ENCODE measurements at places on chromosomes 5 and 9.

- DNase-seq, result no peak
Observed at GRCh38 chr9:80875947-80876346, 813.4 kb downstream of the TLE1 start.

- no peak for DNase-seq
Observed at GRCh38 chr5:56791396-56791795, 24.0 kb upstream of the MAP3K1 start.

GRCh38 chr5:146520731-146521130 is 4.7 kb upstream of the GPR151 start:
- no peak for DNase-seq

DNA sequence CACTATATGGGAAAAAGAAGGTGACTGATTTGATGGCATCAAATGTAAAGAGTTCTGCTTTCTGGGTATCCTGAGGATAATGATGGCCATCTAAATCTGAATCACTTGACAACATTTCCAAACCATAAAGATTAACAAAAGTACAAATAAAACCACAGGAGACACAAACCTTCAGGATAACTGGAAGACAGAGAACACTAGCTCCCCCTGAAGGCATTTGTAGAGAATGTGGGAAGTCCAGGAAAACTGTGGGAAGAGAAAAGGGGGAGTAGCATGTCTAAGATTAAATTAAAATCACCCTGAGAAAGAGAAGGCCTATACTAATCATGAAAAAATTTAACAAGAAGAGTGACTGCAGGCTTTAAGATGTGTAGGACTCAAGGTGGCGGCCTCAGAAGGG is 116.2 kb downstream of the PRELID2 start:
- DNase-seq, result no peak

GRCh38 chr5:9513827-9514226 is 32.0 kb downstream of the SEMA5A start:
- DNase-seq, result no peak

DNA sequence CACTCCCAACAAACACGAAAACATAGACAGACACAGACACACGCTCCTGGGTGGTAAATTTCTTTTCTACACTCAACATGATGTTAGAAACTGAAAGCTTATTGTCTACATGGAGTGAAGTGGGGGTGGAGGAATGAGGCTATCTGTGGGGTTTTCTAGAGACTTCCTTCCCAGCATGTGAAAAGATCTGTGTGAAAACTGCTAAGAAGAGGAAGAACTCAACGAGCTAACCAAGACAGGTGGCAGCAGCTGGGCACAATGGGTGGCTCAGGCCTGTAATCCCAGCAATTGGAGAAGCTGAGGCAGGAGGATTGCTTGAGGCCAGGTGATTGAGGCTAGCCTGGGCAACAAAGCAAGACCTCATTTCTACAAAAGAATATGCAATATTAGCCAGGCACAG is 7.6 kb downstream of the FYB1 start:
- no peak for DNase-seq
